ENCODE measurements at places on chromosomes 1 and 21. TPM values are rescaled to one million over a fixed set of nuclear protein-coding genes. Genes with fewer than 3 reads are reported as not detected.

VSIG8 gene
- not detected for total RNA-seq

PLA2G2D gene
- total RNA-seq, result not detected

KCNK2 gene
- 4.8 TPM for total RNA-seq

HES2 gene
- 0.15 TPM for total RNA-seq

CELA2A gene
- not detected for total RNA-seq

SHC1 gene
- 192 TPM for total RNA-seq

BCL2L15 gene
- total RNA-seq, result not detected

GOLT1A gene
- not detected for total RNA-seq

CHI3L1 gene
- 0.59 TPM for total RNA-seq

SLC44A3 gene
- 0.17 TPM for total RNA-seq

OR2T2 gene
- not detected for total RNA-seq

CDA gene
- 4.2 TPM for total RNA-seq

FAM3B gene
- not detected for total RNA-seq

TRIM17 gene
- total RNA-seq, result 0.45 TPM

DNAH14 gene
- 7.6 TPM for total RNA-seq

ST6GALNAC5 gene
- total RNA-seq, result 0.15 TPM

LORICRIN gene
- not detected for total RNA-seq

HP1BP3 gene
- 104 TPM for total RNA-seq

CASQ1 gene
- total RNA-seq, result 0.15 TPM

TMEM269 gene
- under 0.01 TPM for total RNA-seq

KRTAP19-3 gene
- not detected for total RNA-seq

ASTN1 gene
- total RNA-seq, result under 0.01 TPM

HUNK gene
- 0.34 TPM for total RNA-seq

ZNF672 gene
- total RNA-seq, result 15.0 TPM

LRRC39 gene
- 0.15 TPM for total RNA-seq
